ENCODE measurements at places on chromosomes 1 and 21.

DNA sequence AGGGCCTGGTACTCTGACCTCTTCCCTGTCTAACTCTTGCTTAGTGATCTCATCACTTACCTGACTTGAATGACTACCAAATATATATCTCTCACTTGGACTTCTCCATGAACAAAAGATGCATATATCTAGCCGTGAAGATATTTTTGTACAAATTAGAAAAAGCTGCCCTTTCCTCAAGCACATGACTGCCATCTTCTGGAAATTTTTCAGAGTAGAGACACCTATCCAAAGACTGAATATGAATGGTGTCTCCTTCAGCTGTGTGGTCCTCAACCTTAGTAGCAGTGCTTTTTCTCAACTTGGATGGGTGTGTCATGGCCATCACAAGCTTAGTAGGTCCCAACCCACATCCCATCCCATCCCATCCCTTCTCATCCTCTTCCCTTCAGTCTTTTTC lies 142.3 kb downstream of the DNM3 start:
- DNase-seq = no peak

DNA sequence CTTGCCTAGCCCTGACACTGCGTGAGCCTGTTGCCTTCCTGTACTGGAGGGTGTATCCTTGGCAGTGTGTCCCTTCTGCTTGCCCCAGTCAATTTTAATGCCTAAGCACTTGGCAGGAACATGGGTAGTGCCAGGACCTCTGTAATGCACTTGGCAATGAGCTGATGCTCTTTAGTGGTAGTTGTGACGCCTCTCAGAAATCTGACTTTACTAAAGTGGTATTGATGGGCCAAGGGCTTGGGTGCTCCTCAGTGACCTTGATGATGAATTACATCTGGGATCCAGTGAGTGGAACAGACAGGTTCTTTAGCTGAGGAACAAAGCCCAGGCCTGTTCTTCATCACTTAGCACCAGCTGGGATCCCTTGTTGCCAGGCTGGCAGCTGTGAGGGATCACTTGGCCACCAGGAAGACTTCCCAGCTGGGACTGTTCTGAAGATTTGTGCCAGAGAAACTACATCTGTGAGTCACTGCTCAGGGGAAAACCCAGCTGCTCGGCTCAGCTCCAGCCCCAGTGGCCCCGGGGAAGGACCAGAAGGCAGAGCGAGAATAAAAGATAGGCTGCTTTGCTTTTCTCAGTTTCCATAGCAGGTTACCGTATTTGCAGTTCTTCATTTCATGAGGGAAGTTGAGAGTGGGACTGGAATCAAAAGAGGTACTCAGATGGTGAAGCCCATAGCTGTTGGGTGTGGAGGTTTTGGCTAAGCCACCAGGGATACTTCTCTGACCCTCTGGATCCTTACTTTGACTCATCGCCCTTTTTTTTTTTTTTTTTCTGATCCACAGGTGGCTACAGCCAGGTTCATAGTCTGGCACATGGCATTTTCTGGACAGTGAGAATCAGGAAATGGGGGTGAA lies 28.5 kb upstream of the KCNA2 start:
- peak; percentile 37 for DNase-seq

DNA sequence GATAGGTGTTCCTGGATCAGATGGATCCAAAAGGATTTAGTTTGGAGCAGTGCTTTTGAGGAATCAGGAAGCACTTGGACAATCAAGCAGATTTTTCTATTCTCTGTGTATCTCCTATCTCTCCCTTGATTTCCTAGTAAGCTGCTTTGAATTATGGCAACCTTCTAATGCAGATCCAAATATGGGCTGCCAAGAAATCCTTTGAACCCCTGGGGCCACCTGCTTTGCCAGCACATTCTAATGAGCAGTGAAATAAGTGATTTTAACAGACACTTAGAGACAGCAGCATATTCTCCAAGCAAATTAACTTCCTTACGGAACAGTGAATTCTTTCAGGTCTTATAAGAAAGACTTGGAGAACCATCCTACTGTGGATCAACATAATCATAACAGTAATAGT lies 195.4 kb downstream of the GPR52 start:
- DNase-seq = no peak

DNA sequence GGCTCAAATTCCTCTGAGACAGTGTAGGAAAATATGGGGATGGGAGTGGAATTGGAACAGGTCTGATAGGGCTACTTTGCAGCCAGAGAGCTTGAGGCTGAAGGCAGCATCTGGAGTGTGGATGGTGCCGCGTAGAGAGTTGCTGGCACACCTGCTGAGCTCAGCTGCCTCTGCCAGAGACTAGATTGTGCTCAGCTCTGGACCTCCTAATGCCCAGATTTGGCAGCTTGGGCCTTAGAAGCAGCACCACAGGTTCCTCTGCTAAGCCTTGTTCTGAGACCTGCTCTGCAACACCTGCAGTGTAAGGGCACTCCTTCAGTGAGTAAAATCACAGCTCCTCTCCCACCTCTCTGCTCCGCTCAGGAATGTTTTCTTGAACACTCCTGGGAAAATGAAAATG lies 23.3 kb downstream of the ACOT11 start:
- DNase-seq = no peak

GRCh38 chr21:46219591-46220239 lies 8.9 kb downstream of the LSS start:
- DNase-seq = no peak

DNA sequence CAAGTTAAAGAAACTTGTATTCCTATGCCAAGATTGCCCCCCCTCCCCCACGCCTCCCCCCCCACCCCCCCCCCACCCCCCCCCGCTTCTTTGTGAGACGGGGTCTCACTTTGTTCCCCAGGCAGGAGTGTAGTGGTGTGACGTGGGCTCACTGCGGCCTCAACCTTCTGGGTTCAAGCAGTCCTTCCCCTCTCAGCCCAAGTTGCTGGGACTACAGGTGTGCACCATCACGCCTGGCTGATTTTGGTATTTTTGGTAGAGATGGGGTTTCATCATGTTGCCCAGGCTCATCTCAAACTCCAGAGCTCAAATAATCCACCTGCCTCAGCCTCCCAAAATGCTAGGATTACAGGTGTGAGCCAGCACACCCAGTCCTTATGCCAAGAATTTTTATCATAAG lies 136.6 kb downstream of the POU2F1 start:
- no peak for DNase-seq

DNA sequence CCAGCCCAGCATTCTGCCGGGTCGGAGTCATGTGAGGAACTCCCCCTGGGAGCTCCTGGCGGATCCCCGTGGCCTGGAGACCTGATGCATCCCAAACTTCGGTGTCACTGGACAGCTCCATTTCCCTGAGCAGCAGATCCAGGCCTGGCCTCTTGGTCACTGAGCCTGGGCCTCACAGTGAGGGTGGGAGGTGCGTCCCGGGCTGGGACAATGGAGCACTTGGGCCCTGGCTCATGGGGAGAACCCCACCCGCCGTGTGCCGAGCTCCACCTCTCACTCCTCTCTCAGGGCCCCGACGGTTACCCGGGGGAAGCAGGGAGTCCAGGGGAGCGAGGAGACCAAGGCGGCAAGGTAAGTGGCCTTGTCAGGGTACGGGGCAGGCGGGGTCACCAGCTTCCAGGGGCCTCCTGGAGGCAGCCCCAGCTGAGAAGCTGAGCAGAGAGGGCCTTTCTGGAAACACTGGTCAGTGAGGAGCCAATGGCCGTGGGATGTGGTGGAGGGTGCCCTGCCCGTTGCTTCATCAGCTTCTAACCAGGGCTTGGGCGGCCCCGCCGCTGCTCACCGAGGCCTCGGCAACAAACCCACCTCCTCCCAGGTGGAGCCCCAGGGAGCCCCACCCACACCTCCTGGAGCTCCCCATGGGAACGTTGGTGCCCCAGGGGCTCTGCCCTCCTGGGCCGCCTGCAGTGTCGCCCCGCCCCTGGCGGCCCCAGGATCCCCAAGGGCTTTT lies 19.8 kb downstream of the COL6A2 start:
- no peak for DNase-seq

DNA sequence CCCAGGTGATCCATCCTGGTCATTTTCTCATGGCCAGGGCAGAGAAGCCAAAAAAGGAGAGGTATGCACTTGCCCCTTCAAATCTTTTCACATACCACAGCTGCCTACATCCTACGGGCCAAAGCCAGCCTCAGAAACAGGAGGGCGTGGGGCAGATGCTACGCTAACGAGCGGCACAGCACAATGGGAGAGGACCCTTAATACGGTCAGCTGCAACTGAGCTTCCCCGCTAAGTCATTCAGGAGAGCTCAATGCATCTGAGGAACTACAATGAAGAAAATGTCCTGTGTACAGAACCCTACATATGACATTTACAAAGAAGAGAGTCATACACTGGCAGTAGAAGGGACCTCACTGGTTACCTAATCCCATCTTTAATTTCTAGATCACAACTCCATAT lies 78.2 kb downstream of the PGBD5 start:
- no peak for DNase-seq

GRCh38 chr1:151710187-151710840 lies 6.3 kb downstream of the CELF3 start:
- DNase-seq = no peak

GRCh38 chr21:38857152-38857825 lies 51.6 kb downstream of the ETS2 start:
- no peak for DNase-seq

GRCh38 chr1:71921935-71922559 lies 360.3 kb downstream of the NEGR1 start:
- DNase-seq = no peak

- DNase-seq = no peak
Measured at GRCh38 chr1:176744142-176744541, 281.2 kb downstream of the PAPPA2 start.

GRCh38 chr1:79369091-79369490 lies 362.6 kb upstream of the ADGRL4 start:
- no peak for DNase-seq

DNA sequence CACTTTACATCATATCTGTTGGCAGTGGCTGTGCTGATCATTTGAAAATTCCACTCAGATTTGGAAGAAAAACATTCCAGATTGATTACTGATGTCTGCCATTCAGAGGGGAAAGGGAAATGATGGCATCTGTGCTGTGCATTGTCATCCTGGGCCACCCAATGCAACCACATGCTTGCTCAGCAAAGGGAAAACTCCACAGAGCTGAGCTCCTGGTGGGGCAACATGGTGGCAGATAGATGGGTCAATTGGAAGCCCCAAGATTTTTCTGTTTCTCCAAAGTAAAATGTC lies 11.8 kb downstream of the OXCT2 start:
- no peak for DNase-seq

DNA sequence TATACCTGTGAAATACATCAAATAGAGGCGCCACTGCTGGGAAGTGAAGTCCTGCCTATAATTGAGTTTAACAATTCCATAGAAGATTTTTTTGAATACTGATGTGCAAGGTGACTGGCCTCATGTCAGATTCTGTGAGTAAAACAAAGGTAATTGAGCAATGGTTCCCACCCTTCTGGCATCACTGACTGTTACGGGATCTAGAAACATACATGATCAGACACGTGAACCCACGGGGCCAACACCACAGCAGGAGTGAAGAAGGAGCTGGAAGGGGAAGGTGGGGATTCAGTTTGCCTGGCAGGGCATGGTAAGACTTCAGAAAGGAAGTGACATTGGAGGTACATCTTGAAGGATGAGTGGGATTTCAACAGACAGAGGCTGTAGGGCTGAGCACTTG lies 270.2 kb downstream of the DISC1 start:
- no peak for DNase-seq

GRCh38 chr1:95888941-95889390 lies 655.0 kb downstream of the RWDD3 start:
- no peak for DNase-seq

DNA sequence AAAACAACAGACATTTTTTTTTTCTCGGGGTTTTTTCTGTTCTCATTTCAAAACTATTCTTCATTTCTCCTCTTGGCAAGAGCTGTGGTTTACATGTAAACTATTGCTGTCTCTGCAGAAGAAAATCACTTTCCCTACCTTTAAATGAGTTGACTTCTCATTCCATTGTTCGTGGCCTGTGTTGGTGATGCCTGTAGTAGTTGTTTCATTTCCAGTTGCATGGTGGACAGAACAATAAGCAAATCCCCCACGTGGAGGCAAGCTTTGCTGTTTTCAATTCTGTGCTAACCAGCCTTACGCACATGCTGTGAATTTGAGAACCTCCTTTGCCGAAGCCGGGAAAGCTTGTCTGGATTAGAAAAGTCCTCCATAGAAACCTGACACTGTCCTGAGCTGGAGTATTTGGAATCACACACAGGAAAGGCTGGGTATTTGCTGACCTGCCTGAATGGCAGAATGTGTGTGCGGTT lies 26.2 kb upstream of the MAP3K7CL start:
- DNase-seq = no peak

- no peak for DNase-seq
Measured at GRCh38 chr1:90704817-90705216, 12.3 kb downstream of the BARHL2 start.

DNA sequence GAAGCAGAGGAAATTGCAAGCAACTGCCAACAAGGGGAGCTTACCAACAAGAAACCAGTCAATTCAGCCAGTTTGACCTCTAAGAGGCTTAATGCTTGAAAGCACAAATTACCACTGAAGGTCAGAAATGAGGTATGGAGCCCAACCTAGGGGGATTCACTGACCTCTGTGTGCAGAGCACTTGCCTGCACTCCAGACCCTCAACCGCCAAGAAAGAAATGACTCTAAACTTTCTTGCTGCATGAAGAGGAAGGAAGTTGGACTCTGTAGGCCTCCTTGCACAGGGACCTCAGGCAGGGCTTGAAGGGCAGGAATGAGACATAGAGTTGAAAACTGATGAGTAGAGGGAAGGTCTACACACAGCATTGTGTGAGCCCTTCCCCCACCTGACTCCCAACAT lies 10.0 kb downstream of the ARMH1 start:
- DNase-seq = no peak

GRCh38 chr1:176694713-176695112 lies 231.7 kb downstream of the PAPPA2 start:
- no peak for DNase-seq

DNA sequence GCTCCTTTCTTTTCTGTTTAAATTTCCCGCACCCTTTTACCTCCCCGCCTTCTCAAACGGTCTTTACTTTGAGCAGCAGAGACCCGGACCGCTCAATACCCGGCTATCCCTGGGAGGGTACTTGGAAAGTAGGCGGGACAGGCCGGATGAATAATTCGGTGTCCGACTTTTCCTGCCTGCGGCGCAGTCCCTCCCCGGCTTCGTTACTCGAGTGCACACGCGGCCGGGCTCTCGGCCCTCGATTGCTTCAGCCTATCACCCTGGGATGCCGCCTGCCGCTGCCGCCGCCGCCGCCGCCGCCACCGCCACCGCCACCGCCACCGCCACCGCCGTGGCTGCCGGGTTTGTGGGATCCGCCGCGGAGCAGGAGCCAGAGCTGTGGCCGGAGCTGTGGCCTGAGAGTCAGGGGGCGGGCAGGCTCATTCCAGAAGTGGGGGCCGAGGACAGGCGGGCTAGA lies 382 bp upstream of the RASAL2 start:
- no peak for DNase-seq

DNA sequence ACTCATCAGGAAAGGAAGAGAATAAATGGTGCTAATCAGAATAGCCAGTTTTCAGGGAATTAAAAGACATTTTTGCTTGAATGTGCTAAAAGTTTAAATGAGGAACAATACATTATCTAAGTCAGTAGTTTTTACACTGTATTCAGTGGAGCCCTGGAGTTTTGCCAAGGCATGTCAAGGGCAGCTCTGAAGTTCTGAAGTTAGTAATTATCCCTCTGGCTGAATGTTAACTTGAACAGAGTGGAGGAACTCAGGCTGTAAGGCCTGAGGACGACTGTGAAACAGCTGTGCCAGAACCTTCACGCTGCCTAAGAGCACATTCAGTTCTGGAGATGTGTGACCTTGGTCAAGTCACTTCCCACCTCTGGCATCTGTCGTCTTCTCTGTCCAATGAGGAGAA lies 68.1 kb downstream of the EDEM3 start:
- DNase-seq = no peak
